Activated naive CD4-positive, alpha-beta T cell treated with anti-CD3 and anti-CD28 coated beads, Interleukin-2, amount 10 ng/mL, durations not matched to agents 7 days and 5 days (primary cell): ENCODE measurements at places on chromosomes 12 and 14.

- DNase-seq: no peak
Observed at GRCh38 chr14:65808390-65808789, 395.9 kb downstream of the FUT8 start.

GRCh38 chr14:94125659-94126418, 3.6 kb downstream of the IFI27L2 start:
- no peak for DNase-seq

- no peak for DNase-seq
Observed at GRCh38 chr14:105519946-105520698, 6.3 kb upstream of the TMEM121 start.

GRCh38 chr14:36747411-36748184, 85.9 kb downstream of the PAX9 start:
- no peak for DNase-seq

GRCh38 chr12:127980585-127980984, 286.4 kb upstream of the TMEM132C start:
- DNase-seq: no peak

DNA sequence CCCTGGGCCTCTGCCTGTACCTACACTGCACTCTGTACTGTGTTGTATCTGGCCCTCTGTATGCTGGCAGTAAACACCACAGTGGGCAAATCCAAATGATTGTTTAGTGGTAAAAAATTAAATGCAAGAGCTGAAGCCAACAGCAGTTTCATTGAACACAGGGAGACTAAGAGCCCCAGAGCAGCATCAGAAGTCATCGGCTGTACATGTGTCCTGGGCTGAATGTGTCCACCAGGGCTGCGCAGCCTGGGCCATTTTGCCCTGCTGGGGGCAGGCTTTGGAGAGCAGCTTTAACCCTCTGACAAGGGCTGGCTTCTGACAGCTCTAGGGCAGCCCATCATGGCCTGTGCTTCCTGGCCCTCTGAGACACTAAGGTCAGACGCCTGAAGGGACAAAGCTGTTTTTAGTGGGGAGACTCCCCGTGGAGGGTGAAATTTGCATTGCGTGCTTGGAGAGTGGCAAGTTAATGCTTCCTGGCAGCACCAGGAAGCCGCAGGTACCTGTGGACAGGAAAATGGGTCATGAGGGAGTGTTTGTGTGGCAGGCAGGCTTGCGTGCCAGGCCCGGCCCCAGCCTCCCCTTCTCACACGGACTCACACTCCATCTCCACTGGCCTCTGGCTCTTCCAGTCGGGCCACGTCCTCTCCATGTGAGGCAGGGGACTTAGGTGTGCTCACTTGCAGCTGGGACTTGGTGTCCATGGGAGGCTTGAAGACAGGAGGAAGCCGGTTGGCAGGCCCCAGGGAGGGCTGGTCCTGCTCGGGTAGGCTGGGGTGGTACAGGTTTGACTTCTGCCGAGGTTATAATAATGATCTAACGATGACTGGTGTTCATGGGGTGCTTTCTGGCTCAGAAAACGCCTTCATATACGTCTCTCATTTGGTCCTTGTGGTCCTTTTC, 150.1 kb downstream of the TSPAN9 start:
- DNase-seq: no peak

DNA sequence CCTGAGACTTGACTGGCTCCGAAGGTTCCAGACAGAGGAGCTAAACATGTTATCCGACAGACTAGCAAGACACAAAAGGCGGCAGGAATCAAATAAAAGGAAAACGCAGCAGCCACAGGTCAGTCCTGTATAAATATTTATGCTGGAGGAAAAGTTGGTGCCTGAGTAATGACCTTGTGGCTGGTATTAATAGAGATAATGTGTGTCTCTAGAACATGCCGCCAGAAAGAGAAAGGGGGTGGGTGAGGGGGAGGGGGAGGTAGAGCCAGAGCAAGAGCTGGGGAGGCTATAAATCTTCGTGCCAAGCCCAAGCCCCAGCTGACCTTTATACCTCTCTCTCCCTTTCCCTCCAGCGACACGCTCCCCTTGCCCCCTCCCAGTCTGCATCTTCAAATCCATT, 590.4 kb downstream of the MED13L start:
- no peak for DNase-seq
